ENCODE measurements at places on chromosomes 6 and 20.

DNA sequence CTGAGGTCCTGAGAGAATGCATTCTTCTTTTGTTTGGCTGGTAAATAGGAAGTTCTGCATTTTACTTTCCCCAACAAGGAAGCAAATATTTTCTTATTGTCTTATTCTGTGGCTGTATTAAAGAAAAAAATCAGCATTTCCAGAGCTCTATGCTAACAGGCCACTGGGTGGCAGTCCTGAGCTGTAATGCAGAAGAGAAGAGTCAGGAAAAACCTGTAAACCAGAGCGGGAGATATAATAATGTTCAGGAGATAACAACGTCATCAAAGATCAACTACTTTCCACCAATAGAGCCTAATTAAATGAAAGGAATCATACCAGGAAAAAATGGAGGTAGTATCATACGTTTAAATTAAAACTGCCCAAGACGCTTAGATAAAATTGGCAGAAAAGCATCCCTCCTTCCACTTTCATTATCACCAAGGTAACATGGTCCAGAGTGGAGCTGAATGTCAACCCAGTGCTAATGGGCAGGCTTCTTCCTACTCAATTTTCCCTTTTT is 55.6 kb upstream of the CARMIL1 start:
- DNase-seq = peak; percentile 47

DNA sequence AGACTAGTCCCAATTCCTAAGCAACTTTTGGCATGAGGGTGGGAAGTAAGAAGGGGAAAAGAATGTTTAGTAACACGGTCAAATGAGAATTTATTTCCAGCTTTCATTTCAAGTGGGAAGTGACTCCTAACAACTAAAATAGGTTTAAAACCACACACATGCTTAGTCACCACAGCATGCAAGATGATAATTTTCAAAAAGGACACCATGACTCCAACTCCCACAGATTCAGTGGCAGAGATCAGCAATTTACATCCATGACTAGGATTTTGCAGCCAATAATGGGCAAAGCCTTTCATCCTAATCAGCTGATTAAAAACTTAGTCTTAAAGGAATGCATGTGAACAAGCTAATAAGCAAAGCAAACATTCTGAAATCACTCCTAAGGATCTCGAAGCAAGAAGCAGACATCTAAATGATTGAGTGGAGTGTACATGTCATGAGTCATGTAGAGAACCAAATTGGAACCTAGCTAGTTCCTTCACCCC is 48.1 kb upstream of the GCLC start:
- no peak for DNase-seq

GRCh38 chr6:90003941-90004340 is 109.7 kb downstream of the GJA10 start:
- no peak for DNase-seq

DNA sequence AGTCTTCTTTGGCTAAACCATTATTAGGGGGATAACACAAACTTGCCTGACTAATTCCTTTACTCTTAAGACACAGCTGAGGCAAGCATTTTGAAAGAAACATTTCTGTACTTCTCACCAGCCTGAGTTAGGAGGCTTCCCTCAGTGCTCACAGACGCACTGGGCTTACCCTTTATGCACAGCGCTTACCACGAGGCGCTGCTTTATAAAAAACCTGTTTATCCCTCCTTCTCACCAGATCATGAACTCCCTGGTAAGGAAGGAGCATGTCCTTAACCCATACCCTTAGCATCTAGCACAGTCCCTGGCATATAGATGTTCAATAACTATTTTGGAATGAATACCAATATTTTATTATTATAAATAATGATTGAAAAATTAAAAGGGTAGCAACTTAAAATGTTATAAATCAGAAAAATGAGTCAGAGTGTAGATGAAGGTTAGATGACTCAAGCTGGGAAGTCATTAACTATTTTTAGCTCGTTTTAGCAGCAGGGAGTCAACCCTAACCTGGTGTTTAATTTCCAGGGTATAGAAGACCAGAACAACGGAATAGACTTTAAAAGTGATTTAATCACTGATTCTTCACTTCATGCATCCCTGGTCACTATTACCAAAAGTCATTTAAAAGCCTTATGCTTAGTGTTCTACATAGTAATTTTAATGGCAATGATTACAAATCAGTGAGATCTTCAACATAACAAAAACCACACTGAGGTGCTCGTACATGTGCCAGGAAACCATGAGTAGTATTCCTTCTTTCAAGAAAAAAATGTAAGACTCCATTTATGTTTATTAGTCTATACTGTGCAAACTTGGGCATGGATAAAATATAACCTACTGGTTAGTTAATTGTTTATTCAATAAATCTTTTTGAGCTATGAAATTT is 4.1 kb upstream of the TPD52L1 start:
- DNase-seq = no peak

DNA sequence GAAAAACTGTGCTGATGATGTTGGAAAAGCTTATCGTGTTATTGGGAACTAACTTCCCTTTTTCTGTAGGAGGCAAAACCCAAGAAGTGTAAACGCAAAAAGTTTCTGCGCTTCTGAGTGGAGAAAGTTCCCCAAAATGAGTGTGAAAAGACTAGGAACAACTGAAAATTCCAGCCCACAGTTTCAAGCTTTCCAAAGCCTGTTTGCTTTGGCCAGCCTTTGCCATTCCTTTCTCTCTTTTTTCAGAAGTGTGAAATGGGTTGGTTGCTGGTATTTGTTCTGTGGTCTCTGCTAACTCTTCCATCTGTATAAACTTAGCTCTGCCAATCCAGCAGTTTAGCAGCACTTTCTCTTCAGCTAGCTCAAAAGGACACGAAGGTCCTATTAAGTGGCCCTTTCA is 491.3 kb downstream of the MAFB start:
- DNase-seq = no peak

- DNase-seq = no peak
Measured at GRCh38 chr6:63887002-63887751, 251.6 kb downstream of the PHF3 start.

GRCh38 chr20:53915446-53916172 is 154.8 kb downstream of the BCAS1 start:
- peak; percentile 84 for DNase-seq
